ENCODE measurements at places on chromosomes 2 and 18. TPM values are rescaled to one million over a fixed set of nuclear protein-coding genes. Genes with fewer than 3 reads are reported as not detected.

- H3K4me3 ChIP-seq = no peak overlapping the region
- H3K27me3 ChIP-seq = no peaks in the 10 kb centered on the region
- DNase-seq = no peak
These were observed 686.8 kb upstream of the PIK3C3 start for GRCh38 chr18:41268271-41268670.

GRCh38 chr18:69220529-69220928, 180.2 kb upstream of the DOK6 start:
- H3K36me3 ChIP-seq = no peaks in the 10 kb centered on the region
- DNase-seq = no peak
- no peaks in the 10 kb centered on the region for H3K4me1 ChIP-seq
- H3K27me3 ChIP-seq = no peaks in the 10 kb centered on the region
- H3K27ac ChIP-seq = no peak overlapping the region
- H3K4me3 ChIP-seq = no peak overlapping the region

- no peaks in the 10 kb centered on the region for H3K27me3 ChIP-seq
- H3K4me1 ChIP-seq = no peaks in the 10 kb centered on the region
- no peak overlapping the region for H3K4me3 ChIP-seq
- no peaks in the 10 kb centered on the region for H3K36me3 ChIP-seq
These were observed 68.6 kb downstream of the PLEKHM3 start for GRCh38 chr2:207956771-207957170.

- DNase-seq = no peak
- no peaks in the 10 kb centered on the region for H3K27me3 ChIP-seq
- no peak overlapping the region for H3K27ac ChIP-seq
- H3K4me3 ChIP-seq = no peak overlapping the region
- H3K36me3 ChIP-seq = no peaks in the 10 kb centered on the region
These were observed 56.9 kb downstream of the E2F6 start for GRCh38 chr2:11408959-11409571.

DNA sequence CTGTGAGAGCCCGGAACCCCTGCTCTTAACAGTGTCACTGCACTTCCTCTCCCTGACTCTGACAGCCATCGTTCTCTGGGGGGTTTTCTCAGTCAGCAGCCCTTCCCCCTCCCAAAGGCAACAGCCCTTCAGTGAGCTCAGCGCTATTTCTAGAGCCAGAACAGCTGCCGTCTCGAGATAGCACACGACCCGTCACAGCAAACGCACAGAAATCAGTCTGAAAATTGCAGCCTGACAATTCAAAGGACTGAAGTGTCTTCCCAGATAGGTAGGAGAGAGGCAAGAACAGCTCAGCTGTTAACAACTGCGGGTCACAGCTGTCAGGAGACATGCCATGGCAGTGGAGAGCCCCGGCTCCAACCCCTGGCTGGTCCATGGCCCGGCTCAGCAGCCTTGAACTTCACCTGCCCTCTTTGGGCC, 45.4 kb downstream of the ST8SIA5 start:
- H3K27ac ChIP-seq = no peak overlapping the region
- H3K27me3 ChIP-seq = no peaks in the 10 kb centered on the region
- H3K4me1 ChIP-seq = no peaks in the 10 kb centered on the region
- H3K4me3 ChIP-seq = no peak overlapping the region
- H3K36me3 ChIP-seq = no peaks in the 10 kb centered on the region
- no peak for DNase-seq

- no peaks in the 10 kb centered on the region for H3K4me1 ChIP-seq
- H3K4me3 ChIP-seq = no peak overlapping the region
- no peak overlapping the region for H3K27ac ChIP-seq
- no peaks in the 10 kb centered on the region for H3K27me3 ChIP-seq
- no peaks in the 10 kb centered on the region for H3K36me3 ChIP-seq
These were observed 72.1 kb downstream of the STPG4 start for GRCh38 chr2:47083005-47083404.

DNA sequence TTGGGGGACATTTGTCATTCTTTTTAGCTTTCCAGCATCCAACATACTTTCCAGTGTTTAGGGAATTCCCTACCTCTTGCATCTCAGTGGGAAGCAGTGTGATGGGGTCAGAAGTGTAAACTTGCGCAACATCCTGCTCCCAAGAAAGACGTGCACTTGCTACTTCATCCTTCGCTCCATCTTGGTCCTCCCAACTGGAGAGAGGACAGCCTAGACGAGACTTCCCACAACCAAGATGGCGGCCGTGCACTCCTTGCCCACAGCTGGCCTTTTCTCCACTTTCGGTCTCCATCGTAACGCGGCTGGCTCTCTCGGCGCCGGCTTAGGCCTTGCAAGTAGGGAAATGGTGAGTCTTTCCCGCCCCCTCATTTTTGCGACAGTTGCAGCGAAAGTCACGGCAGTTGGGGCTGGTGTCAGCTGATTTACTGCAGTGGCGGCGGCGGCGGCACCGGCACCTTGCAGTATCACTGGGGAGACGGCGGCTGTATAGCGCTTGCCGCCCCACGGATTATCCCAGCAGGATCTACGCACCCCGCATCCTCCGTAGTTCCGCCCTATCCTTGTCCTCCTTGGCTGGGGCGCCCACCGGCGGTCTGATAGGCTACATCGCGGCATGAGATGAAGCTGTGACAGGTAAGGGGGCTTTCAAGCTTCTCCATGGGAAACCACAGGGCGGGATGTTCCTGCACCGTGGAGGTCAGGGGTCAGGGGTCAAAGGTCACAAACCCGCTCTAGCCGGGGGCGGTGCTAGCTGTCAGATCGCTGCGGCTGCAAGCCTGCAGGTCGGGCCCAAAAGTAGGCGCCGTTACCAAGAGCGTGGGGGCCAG, at the start of gene WDR7:
WDR7 (plus strand) TSS at position 416 of the 827 bp plus-strand sequence. CDS start 21,157 bp downstream, outside the sequence.
- peak within 1 kb of the TSS; percentile 91 for H3K4me3 ChIP-seq
- H3K36me3 ChIP-seq = no peaks in the 10 kb centered on the region
- H3K4me1 ChIP-seq = peaks cover 1% of the 10 kb centered on the region
- H3K27me3 ChIP-seq = no peaks in the 10 kb centered on the region
- no peak within 1 kb of the TSS for H3K27ac ChIP-seq

- H3K27ac ChIP-seq = no peak overlapping the region
- no peak overlapping the region for H3K4me3 ChIP-seq
- H3K27me3 ChIP-seq = no peaks in the 10 kb centered on the region
- no peaks in the 10 kb centered on the region for H3K36me3 ChIP-seq
These were observed 2.9 kb upstream of the MBOAT2 start for GRCh38 chr2:9006368-9006767.

DNA sequence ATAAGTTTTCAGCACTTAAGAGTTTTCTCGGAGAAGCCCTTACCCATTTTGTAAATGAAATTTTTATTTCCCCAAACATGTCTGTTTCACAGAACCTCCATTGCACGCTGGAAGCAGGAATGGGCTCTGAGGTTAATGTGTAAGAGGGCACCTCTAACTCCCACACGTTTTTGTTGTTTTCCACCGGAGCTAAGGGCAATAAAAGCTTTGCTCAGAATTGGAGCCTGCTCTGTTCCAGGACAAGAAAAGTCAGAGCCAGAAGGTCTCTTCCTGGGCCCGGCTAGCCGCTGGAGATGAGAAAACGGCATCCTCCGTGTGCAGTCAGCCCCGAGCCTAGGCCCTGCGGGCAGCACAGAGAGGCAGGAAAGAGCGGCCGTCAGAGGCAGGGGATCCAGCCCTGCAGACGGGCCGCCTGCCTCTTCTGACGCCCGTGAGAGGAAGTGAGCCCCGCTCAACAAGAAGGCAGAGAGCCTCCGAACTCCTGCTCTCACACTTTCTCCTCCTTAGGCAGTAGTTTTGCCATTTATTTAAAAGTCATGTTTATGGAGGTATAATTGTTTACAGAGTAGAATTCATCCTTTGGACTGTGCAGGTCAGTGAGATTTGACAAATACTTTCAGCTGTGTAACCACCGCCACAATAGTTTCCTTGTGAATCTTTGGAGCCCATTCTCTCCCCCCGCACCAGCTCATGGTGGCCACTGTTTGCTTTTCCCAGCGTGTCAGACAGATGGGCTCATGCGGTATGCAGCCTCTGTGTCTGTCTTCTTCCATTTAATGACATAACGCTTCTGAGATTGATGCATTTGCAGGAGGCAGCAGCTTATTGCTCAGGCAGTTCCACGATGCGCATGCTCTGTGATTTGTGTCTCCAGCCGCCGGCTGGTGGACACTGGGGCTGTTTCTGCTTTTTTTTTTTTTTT, 117.3 kb downstream of the GALR1 start:
- H3K4me3 ChIP-seq = no peak overlapping the region
- H3K27ac ChIP-seq = no peak overlapping the region
- no peaks in the 10 kb centered on the region for H3K36me3 ChIP-seq
- no peak for DNase-seq
- H3K27me3 ChIP-seq = no peaks in the 10 kb centered on the region

Gene MC2R
- not detected for total RNA-seq

Gene ANTXR1
- 358 TPM for total RNA-seq

All from aorta (tissue), 5 donors.